Islet precursor cell (in vitro differentiated cells): ENCODE measurements at places on chromosomes 2 and 18.

DNA sequence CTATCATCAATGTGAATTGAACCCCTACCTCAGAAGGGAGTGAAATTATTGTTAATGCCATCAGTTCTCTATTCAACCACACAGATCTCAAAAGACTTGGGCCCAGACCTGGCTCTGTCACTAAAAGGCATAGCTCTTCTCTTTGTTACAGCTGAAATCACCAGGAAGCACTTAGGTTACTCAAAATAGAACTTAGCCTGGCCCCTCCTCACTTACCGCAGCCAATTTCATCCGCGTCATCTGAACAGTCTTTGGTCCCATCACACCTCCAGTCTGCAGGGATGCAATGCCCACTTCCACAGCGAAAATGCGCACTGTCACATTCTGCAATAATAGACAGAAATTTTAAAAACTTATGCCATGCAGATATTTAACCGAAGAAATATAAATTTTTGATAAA lies 41.8 kb downstream of the LRP2 start:
- no peak for DNase-seq

- DNase-seq = no peak
These were observed 96.0 kb downstream of the SOS1 start for GRCh38 chr2:39024833-39025232.

DNA sequence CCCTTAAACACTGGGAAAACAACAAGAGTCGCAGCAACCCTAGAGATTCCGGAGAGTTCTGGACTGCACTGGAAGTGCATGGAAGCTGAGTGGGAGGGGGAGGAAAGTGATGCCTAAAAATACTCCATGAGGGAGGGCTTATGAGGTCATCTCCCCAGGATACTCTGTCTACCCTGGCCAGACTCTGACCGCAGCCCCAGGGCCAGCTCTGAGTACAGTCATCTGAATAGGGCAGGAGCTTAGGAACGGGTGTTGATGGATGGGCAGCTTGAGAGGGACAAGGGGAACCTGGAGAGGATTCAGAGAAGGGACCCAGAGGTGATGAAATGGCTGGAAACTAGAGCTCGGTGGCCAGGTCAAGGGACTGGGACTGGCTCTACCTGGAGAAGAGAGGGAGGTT lies 79.3 kb upstream of the IGFBP5 start:
- DNase-seq = peak; percentile 97

DNA sequence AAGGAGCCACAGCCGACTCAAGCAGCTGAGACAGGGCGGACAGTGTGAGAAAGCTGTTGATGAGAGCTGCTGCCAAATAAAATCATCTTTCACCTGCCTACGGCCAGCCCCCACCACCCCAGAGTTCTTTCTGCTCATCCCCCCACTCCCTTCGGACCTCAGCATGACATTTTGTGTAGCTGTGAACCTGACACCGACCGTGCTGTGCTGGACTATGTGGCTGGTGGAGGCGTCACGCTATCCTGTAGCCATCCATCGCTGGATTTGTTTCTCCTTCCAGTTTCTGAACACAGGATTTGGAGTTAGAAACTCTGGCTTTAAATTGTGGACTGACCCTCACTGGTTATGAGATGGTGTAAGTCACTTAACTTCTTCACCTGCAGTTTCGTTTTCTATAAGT lies 317.3 kb downstream of the DCDC2C start:
- no peak for DNase-seq

- DNase-seq = peak; percentile 87
These were observed at the start of gene OTX1 for GRCh38 chr2:63050334-63051041. TSS of gene OTX1 (plus strand) at chr2:63050830. CDS start at chr2:63052991, 2,161 bp downstream.

GRCh38 chr2:677959-678550 lies 849 bp upstream of the TMEM18 start:
- no peak for DNase-seq

GRCh38 chr2:106703161-106703560 lies 182.8 kb downstream of the ST6GAL2 start:
- DNase-seq = no peak

- no peak for DNase-seq
These were observed 437 bp downstream of the LDLRAD4 start for GRCh38 chr18:13218997-13219396.

GRCh38 chr2:127591221-127591923 lies 54.6 kb upstream of the GPR17 start:
- DNase-seq = peak; percentile 94

- peak; percentile 93 for DNase-seq
These were observed 15.9 kb upstream of the ATP6V1B1 start for GRCh38 chr2:70919672-70920366.

DNA sequence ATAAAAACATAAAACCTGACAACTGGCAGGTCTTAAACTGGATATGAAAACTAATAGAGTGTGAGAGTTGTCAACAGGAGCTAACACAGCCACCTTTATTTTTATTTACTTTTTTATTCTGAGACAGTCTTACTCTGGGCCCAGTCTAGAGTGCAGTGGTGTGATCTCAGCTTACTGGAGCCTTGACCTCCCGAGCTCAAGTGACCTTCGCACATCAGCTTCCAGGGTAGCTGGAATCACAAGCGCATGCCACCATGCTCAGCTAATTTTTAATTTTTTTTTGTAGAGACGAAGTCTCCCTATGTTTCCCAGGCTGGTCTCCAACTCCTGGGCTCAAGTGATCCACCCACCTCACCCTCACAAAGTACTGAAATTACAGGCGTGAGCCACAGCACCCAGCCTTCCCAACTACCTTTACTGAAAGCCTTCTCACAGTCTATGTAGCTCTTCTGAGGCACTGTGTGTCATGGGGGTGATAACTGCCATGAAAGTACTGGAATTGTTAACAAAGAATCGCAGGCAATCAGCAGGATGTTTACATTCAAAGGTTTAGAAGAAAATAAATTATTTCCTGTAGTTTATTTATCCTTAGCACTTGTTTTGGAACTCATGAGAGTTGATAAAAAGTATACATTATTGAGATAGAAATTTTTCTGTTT lies 24.3 kb downstream of the GDF7 start:
- no peak for DNase-seq
